Cardiac muscle cell (in vitro differentiated cells and primary cell): ENCODE measurements at places on chromosomes 6 and 20.

DNA sequence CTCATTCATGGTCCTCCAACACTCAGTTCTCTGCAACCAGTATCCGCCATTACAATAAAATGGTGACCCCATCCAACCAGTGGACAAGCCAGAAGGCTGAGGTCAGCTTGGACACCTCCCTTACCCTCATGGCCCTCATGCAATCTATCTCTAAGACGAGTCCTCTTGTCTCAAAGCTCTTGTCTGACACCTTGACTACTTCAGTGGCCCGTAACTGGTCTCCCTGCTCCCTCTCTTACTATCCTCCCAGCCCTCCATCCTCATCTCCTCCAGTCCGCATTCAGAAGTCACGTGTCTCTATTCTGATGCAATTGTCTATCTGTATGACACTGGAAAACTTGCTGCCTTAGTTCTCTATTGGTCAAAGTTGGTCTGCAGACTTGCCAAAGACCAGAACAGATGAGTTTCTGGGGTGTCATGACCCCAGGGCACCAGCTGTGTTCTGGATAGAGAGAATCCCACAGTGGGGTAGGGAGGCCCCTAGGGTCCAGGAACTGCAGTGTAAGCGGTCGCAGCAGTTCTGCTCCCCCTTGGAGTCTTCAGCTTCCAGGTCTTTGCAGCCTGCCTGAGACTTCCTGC lies 59.6 kb upstream of the RNF24 start:
- H3K27me3 ChIP-seq = no peaks in the 10 kb centered on the region
- no peak for DNase-seq
- H3K4me1 ChIP-seq = peaks cover 4% of the 10 kb centered on the region
- no peaks in the 10 kb centered on the region for H3K36me3 ChIP-seq
- H3K4me3 ChIP-seq = no peak overlapping the region

DNA sequence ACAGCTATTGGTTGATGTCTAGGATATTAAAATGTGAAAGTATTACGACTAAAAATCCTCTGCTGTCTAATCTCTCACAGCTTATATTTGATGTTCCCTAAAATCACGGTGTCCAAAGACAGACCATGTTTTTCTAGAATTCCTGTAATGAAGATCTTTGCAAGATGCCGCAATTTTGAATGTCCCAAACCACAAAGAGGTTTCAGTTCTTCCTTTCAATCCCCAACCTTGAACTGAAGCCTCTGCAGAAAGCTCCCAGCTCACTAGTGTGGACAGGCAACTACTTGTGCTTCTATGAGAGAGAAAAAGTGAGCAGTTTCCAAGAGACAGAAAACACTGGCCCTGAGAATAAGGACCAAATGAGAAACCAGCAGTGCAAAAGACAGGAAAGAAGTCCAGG lies 370.1 kb downstream of the FOXA2 start:
- DNase-seq = no peak
- no peaks in the 10 kb centered on the region for H3K36me3 ChIP-seq
- no peak overlapping the region for H3K27ac ChIP-seq
- peaks cover 12% of the 10 kb centered on the region for H3K4me1 ChIP-seq
- peaks cover 4% of the 10 kb centered on the region for H3K27me3 ChIP-seq
- H3K4me3 ChIP-seq = no peak overlapping the region

- peak overlapping the region; percentile 9 for H3K4me3 ChIP-seq
- peaks cover 4% of the 10 kb centered on the region for H3K27me3 ChIP-seq
- DNase-seq = peak; percentile 72
- peaks cover 43% of the 10 kb centered on the region for H3K4me1 ChIP-seq
These were observed 12.5 kb downstream of the PRDM1 start for GRCh38 chr6:106098383-106099234.

DNA sequence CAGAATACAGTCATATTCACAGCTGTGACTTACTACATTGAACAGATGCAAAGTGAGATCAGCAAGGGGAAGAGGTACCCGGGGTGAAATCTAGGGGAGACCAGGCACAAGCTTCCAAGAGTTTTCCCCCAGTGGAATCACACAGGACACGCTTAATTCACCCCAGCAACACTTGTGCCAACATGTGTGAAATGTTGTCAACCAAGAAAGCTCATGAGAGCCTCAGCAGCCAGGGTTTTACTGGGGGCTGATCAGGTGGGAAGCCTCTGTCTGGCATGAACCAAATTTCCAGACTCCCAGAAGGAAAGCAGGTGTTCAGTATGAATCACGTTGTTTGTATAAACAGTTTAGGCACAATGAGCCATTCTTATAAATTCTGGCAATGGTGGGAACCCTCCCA lies 6.9 kb upstream of the RTF2 start:
- H3K4me1 ChIP-seq = no peaks in the 10 kb centered on the region
- H3K27ac ChIP-seq = no peak overlapping the region
- H3K27me3 ChIP-seq = peaks cover 41% of the 10 kb centered on the region
- H3K36me3 ChIP-seq = no peaks in the 10 kb centered on the region
- no peak overlapping the region for H3K4me3 ChIP-seq

- H3K36me3 ChIP-seq = no peaks in the 10 kb centered on the region
- no peak overlapping the region for H3K4me3 ChIP-seq
- H3K27me3 ChIP-seq = no peaks in the 10 kb centered on the region
- no peak overlapping the region for H3K27ac ChIP-seq
- H3K4me1 ChIP-seq = no peaks in the 10 kb centered on the region
- DNase-seq = no peak
These were observed 2.9 kb upstream of the TFB1M start for GRCh38 chr6:155317186-155317585.

- no peaks in the 10 kb centered on the region for H3K27me3 ChIP-seq
- no peak overlapping the region for H3K4me3 ChIP-seq
- no peaks in the 10 kb centered on the region for H3K4me1 ChIP-seq
- DNase-seq = no peak
- no peaks in the 10 kb centered on the region for H3K36me3 ChIP-seq
These were observed 436.7 kb downstream of the MEI4 start for GRCh38 chr6:78089531-78089930.

DNA sequence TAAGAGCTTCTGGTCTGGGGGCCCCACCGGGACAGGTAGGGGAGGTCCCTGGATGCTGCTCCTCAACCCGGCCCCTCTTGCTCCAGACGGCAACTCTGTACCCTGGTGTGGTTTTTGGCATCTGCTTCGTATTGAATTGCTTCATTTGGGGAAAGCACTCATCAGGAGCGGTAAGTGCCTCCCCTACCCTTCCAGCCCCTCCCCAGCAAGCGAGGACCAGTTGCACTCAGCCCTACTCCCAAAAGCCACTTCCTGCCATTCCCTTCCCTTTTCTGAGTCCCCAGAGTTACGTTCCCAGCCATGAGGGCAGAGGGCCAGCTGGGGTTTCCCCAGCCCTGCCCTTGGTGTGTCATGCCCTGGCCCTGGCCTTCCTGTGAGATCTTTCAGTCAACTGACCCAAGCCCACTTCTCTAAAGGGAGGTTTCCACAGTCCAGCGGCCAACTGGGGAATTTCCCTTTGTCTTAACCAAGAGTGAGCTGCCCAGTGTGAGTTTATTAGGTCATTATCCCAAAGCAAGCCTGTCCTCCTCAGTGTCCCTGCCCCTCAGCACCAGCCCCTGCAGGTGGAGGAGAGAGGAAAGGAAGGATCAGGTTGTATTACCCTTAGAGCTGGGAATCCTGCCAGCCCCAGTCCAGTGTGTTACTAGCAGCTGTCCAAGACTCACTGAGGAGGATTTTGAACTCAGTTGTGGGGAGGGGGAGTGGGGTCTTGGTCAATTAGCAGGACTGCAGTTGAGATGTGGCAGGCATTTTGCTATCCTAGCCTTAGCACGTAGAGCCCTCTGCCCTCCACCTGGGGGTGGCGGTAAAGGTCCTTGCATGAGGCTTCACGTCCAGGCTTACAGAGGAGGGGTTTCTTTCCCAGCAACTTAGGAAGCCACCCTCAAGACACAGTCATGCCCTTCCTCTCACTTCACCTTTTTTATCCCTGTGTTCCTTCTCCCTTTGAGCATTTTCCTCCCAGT lies 45.8 kb downstream of the TM9SF4 start:
- DNase-seq = peak; percentile 74
- peaks cover 31% of the 10 kb centered on the region for H3K36me3 ChIP-seq
- H3K27ac ChIP-seq = peak overlapping the region; percentile 69
- no peaks in the 10 kb centered on the region for H3K4me1 ChIP-seq
- no peak overlapping the region for H3K4me3 ChIP-seq

GRCh38 chr6:138222901-138223546 lies 4.7 kb upstream of the PBOV1 start:
- H3K4me1 ChIP-seq = no peaks in the 10 kb centered on the region
- H3K4me3 ChIP-seq = no peak overlapping the region
- DNase-seq = peak; percentile 23
- H3K36me3 ChIP-seq = no peaks in the 10 kb centered on the region
- H3K27me3 ChIP-seq = no peaks in the 10 kb centered on the region

DNA sequence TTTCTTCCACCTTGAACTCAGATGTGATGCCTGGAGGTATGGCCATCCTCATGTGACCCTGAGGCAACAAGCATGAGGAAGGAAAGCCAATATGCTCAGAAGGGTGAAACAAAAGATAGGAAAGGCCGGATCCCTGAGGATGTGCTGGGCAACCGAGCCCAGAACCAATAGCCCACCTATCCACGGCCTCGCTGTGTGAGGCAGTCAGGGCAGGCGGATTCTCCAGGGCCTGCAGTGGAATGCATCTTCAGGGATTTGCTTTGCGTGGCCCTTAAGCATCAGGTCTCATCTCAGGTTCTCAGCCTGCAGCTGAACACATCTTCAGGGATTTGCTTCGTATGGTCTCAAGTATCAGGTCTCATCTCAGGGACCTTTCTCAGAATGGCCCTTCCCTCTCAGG lies 139.8 kb downstream of the ANKRD60 start:
- H3K4me1 ChIP-seq = no peaks in the 10 kb centered on the region
- no peak overlapping the region for H3K27ac ChIP-seq
- no peaks in the 10 kb centered on the region for H3K36me3 ChIP-seq
- no peak for DNase-seq
- H3K4me3 ChIP-seq = no peak overlapping the region

DNA sequence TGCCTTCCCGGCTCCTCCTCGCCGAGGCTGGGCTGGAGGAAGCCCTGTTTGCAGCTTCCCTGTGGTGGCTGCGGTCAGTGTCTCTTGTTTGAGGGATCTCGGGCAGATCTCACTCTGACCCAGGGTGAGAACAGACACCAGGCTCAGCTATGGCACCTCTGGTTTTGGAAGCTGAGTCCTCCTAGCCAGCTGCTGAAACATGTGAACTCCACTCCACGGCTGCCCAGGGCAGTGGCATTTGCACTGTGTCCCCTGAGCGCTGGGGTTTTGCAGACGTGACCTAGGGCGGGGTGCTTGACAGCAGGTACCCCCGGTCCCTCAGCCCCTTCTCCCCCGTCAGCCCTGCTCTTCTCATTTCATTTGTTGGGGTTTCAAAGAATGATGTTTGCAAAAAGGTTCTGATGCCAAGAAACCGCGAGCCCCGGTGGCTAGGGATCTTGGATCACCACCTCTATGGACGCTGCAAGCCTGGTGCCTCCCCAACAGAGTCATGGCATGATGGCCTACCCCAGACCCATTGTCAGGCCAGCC lies 55.0 kb upstream of the DACT2 start:
- no peak overlapping the region for H3K4me3 ChIP-seq
- no peaks in the 10 kb centered on the region for H3K36me3 ChIP-seq
- H3K27me3 ChIP-seq = no peaks in the 10 kb centered on the region
- no peak overlapping the region for H3K27ac ChIP-seq

DNA sequence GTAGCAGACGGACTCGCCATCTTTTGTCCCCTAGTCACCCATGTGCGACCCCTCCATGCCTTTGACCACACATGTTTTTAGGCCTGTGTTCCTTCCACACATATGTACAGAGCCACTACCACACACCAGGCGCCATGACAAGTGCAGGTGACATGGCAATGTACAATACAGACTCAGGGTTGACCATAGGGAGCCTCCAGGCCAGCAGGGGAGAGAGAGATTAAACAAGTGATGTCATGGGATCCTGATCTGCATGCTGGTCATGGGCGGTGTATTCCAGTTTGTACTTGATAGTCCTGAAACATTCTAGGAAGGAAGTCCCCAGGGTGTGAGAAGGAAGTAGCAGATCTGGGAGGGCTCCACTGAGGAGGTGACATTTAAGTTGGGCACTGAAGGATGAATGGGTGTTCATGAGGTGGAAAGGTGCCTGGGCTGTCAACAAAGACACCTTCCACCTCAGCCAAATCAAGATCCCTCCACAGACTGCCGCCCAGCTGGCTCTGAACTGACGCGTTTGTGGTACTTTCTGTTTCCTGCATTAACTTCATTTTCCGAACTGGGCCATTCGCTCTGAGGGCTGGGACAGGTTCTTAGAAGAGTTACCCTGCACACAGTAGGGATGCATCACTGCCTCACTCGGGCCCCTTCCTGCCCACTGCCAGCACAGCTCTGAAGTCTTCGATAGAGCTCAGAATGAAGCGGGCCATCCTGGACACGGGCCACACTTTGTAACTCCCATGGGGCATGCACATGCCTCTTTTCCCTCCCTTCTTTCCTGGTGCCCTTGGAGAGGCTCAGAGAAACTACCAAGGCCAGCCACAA lies 94.0 kb downstream of the NOL4L start:
- no peak for DNase-seq
- no peaks in the 10 kb centered on the region for H3K27me3 ChIP-seq
- H3K4me3 ChIP-seq = no peak overlapping the region
- H3K4me1 ChIP-seq = peaks cover 11% of the 10 kb centered on the region

- no peak for DNase-seq
- no peaks in the 10 kb centered on the region for H3K27me3 ChIP-seq
- H3K4me1 ChIP-seq = no peaks in the 10 kb centered on the region
- H3K27ac ChIP-seq = no peak overlapping the region
- H3K36me3 ChIP-seq = no peaks in the 10 kb centered on the region
These were observed 194.9 kb downstream of the KIF6 start for GRCh38 chr6:39530201-39530759.

DNA sequence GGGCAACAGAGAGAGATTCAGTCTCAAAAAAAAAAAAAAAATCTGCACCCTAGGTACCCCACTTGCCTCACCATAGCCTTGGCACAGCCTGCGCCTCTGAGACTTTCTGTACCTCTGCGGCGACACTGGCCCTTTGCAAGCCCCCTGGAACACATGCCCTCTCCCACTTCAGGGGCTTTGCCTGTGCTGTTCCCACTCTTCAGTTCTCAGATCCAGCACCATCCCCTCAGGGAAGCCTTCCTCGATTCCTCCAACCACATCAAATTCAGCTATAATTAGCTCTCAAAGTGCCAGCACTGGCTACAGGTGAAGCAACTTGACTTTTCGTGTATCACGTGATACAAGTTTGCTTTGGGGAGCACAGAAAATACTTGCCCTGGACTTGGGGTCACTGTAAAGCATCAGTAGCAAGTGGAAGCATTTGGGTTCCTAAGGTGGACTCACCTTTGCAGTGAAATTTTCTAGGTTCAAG lies 2.1 kb upstream of the UBE2V1 start:
- H3K4me1 ChIP-seq = peaks cover 33% of the 10 kb centered on the region
- no peaks in the 10 kb centered on the region for H3K27me3 ChIP-seq
- H3K27ac ChIP-seq = no peak overlapping the region
- no peaks in the 10 kb centered on the region for H3K36me3 ChIP-seq
- DNase-seq = no peak
